Cortex of kidney (tissue), 1 donor: ENCODE measurements at places on chromosomes 11 and 22.

DNA sequence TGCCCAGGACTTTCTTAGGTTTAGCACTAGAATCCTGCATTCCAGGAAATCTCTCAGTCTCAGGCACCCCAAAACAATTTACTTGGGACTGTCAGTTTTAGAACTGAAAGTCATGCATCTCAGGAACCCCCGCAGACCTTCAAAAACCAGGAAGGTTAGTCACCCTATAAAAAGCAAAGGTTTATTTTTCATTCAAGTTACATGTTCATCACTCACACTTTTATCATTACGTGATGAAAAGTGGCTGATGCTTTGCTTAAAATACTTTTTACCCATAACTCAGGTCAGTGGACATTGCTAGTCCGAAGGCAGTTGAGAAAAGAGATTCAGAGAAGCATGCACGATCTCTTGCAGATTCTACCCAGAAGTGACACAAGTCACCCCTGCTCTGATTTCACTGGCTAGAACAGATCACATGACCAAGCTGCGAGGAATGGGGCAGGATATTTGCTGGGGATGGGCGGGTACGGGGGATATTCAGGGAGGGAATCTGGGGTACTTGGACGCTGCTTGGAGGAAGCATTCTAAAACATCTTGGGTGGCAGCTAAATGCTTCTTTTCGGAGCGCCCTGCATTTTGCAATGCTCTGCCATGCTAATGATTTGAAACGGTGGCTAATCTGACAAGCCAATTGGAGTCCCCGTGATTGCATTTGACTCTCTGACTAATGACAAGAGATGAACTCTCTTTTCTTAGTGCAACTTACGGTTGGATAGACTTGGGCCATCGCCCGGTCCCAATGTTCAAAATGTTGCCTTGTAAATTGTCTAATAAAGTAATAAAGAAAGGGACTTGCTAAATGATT, 110.2 kb downstream of the MIAT start:
- DNase-seq: no peak

DNA sequence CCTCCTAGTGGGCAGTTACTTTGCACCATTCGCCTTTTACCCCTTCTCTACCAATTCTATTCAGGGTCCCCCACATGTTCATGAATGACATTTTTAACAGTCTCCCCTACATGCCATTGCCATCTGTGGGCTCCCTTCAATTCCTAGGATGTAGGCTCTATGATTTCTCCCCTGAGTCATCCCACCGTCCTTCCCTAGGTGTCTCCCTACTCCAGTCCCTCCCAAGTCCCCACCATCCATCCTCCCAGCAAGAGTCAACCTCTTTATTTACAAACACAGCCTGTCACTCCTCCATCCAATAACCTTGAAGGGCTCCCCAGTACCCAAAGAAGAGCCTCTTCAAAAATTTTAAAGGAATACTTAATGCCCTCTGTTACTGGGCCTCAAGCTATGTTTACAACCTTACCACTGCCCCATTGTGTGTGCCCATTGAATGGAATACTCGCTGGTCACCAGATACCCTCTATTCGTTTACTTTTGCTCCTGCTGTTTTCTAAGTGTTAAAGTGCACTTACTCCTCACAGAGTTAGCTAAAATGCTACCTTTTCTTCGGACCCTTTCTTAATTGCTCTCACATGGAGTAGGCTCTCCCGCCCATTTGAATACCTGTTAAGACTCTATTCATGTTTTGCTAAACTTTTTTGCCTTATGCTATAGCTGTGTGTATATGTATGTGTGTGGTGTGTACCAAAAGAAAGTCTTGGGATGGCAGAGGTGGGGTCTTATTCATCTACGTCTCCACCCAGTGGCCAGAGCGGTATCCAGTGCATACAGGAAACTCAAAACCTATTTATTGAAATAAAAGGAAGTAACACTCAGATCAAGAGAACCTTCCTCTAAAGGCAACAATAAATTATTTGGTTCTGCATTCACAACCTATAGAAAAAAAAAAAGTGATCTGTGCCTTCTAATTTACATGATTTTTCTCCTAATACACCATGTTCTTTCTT, 235.8 kb upstream of the CCDC90B start:
- no peak for DNase-seq

- DNase-seq: no peak
Measured at GRCh38 chr11:2362414-2362813, 14.7 kb upstream of the CD81 start.

DNA sequence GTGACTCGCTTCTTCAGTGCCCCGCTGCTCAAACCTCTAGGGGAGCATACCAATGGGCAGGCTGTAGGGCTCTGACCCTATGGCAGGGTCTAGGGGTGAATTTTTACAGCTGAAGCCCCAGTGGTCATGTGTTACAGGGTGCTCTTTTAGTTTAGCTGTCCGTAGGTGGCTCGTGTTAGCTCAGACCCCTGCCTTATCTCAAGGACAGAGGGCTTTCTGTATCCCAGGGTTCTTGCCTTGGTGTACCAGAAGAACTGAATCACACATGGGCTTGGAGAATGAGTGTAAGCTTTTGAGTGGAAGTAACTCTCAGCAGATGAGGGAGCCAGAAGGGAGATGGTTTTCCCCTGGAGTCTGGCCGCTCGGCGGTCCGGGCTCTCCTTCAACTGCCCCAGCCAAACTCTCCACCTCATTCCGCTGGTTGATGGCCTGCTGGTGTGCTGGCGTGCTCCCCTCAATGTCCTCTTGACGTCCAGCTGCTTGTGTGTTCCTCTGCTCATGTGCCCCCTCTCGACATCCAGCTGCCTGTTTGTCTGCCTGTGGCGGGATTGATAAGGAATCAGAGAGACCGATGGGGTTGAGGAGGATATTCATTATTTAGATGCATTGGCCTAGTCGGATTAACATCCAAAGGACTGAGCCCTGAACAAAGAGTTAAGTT, 37.5 kb downstream of the BIRC2 start:
- DNase-seq: no peak

DNA sequence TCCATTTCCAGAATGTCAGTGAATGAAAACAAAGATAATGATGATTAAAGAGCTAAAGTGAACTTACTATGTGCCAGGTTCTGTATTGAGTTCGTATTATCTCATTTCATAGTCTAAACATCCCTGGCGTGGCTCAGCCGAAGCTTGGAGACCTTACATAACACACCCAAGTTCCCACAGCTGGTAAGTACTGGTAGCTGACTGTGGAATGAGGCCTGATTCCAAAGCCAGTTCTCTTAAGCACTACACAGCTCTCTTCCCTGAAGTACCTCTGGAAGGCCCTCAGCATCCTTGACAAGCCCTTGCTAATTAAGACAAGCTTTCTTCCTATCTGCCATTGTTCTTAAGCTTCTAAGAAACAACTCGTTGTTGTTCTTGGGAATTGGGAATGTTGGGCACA, 28.6 kb upstream of the NCAM1 start:
- DNase-seq: no peak

DNA sequence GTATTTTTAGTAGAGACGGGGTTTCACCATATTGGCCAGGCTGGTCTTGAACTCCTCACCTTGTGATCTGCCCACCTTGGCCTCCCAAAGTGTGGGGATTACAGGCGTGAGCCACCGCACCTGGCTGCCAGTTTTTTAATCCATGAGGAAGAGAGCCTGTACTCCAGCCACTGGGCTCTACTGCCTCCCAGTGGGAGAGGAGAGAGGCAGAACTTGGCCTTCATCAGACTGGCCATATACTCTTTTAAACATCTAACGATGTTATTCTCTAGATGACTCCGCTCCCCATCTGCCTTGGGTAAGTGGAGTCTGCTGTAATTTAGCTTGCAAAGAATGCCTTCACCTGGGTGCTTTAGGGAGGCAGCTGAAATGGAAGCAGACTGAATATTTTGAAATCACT, 34.6 kb downstream of the SLC6A5 start:
- DNase-seq: no peak

DNA sequence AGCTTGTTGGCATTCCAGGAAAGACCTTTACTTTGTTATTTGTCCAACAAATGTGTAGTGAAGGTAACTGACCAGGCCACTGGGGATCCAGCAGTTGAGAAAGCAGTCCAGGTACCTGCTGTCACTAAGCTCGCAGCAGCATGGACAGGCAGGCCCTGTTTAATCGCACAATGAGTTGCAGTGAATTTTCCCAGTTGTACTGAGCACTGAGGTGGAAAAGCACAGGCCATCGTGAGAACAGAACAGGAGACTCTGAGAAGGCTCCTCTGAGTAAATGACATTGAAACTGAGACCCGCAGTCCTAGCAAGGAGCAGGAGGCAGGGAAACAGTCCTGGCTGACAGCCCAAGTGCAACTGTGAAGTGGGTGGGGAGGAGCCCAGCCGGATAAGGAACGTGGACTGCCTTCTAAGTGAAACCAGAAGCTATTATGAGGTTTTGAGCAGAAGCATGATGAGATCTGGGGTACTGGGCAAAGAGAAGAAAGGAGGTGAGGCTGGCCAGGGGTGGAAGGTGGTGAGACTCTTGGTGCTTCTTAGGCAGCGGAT, 39.8 kb upstream of the CDON start:
- no peak for DNase-seq

- no peak for DNase-seq
Measured at GRCh38 chr22:37982938-37983859, 1.2 kb downstream of the SOX10 start.

DNA sequence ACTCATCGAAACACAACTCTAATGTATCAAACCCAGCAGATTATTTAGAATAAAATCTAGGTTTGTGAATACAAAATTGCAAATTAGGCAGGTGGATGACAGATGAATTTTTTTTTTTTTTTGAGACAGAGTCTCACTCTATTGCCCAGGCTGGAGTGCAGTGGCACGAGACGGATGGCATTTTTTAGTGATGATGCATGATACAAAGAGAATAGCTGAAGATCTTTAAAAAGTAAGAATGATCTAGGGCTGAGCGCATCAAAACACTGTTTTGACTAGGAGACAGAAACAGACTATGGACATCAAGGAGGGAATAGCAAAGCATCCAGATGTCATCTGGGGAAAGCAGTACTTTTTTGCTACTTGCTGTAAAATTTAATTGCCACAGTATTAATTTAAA, 63.8 kb downstream of the IMMP1L start:
- no peak for DNase-seq

GRCh38 chr11:24779791-24780190, 282.9 kb downstream of the LUZP2 start:
- DNase-seq: no peak

DNA sequence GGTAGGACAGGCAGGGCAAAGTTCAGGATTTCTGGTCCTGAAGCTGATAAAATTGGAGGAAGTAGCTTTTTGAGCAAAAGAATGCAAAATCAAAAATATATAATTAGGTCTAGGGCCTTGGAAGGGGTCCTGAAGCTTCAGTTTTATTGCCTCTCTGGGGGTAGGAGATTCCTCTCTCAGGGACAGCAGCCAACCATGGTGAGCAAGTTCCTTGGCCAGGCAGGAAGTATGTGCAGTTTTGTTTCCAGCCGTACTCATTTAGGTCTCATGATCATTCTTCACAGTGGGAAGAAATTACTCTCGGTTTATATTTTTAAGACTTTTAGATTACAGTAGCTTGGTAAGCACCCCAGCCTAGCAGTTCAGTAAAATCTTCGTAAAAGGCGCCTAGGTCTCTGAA, 2.9 kb upstream of the RAB38 start:
- DNase-seq: no peak

- DNase-seq: no peak
Measured at GRCh38 chr11:6604081-6604626, 580 bp downstream of the ILK start.

- no peak for DNase-seq
Measured at GRCh38 chr11:128551611-128552335, 35.6 kb downstream of the ETS1 start.

DNA sequence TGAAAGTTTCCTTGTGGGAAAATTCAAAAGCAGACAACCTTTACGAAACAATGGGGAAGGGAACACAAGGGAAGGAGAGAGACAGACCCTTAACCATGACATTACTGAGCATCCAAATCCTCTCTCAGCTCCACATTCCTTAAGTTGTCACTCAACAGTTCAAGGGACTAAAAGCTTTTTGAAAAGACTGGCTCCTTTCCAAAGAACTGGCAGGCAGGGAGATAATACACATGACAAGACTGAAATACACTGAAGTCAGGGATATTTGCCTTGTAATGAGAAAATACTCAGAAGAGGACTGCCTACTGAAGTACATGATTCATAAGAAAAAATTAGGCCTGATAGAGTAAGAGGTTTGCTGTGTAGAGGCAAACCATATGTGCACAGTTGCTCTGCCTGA, 69.1 kb downstream of the SMCO4 start:
- DNase-seq: no peak

DNA sequence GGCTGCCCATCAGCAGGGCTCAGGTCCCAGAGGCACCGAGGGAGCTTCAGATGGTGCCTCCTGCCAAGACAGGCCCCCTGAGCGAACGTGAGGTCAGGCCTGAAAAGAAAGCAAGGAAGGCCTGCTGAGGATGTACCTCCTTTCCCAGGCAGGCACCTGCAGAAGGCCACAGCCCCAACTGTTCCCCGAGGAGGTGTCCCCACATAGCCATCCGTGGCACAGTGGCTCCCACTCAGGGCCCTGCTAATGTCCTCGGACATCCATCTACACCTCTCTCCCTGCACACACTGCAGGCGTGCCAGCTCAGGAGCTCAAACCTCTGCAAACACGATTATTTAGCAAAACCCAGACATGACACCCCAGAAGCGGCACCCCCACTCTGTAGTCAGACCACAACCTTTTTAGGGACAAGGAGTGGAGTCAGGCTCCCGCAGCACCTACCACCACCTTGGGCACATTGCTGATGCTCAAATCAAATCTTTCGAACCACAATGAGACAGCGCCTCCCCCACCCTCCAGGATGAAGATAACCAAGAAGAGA, 36.9 kb downstream of the SHANK2 start:
- no peak for DNase-seq

DNA sequence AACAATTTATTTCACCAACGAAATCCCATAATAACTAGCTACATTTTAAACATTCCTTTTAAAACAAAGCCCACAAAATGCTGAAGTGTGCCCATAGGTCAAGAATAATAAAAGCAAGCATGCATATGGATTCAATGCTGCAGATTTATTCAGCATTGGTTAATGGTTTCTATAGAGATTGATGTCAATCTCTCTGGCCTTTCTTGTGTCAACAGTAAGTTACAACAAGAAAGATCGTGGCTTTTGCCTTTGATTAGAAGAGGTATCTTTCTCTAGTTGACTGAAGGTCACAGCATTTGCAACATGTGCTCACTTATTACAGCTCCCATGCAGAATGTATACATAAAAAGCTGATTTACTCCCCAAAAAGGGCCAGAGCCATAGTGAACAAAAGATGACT, 1.4 kb upstream of the SOX6 start:
- no peak for DNase-seq

DNA sequence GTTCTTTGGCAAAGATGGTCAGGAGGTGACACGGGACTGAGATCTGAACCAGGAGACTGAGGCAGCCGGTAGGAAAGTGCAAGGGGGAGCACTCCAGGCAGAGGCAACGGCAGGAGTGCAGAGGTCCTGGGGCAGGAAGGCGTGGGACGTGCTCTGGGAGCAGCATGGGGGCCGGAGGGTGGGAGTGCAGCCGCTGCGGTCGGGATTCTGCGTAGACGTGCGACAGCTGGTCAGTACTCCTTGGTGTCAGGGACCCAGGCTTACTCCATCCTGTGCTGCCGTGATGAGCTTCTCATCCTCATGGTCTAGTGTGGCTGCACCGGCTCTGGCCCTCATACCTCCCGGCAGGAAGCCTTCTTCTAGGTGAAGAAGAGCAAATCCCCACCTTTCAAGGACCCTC, 16.9 kb upstream of the TRMU start:
- DNase-seq: no peak
